ENCODE measurements at places on chromosomes 13 and 19. TPM values are rescaled to one million over a fixed set of nuclear protein-coding genes. Genes with fewer than 3 reads are reported as not detected.

The PABPC3 gene
- 0.81 TPM for total RNA-seq

The ATP8B3 gene
- total RNA-seq: 10.0 TPM

The APOC4 gene
- not detected for total RNA-seq

The NAPSA gene
- total RNA-seq: 88.8 TPM

The C19orf85 gene
- not detected for total RNA-seq

The KIR2DL1 gene
- not detected for total RNA-seq

The GARIN5A gene
- 0.88 TPM for total RNA-seq

The KDELR1 gene
- total RNA-seq: 88.1 TPM

The ARHGAP33 gene
- 39.3 TPM for total RNA-seq

DNA sequence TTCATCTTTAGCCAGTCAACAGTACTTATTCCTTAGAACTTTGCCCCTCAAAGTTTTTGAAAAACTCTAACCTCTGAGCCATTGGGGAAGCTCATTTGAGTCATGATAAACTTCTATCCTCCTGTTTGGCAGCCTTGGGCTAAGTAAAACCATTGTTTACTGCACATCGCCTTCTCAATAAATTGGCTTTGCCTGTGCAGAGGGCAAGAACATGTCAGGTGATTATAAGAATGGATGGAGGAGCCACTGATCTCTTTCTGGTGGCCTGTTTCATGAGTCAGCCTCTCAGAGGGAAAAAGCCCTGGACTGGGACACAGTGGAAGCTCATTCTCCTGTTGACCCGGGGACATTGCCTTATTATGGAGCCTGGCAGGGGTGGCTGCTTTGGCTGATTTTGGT is 19.4 kb upstream of the PSG4 start:
- DNase-seq: no peak

GRCh38 chr19:35264268-35265125 is 4.3 kb upstream of the USF2 start:
- no peak for DNase-seq

- DNase-seq: no peak
Observed at GRCh38 chr13:102947745-102948405, 102.0 kb downstream of the ERCC5 start.

DNA sequence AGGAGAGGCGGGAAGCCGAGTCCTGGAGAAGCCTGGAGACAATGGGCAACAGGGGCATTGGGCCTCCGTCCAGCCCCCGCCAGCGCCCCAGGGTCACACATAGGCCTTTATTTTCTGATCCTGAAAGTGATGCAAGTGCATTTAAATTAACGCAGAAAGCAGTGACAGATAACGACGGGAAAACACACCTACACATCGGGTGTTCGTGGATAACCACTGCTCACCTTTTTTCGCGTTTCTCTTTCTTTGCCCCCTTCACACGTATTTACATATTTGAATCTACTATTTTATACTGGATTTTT is 30.4 kb upstream of the GRTP1 start:
- no peak for DNase-seq

GRCh38 chr19:44529536-44529935 is at the start of gene CEACAM20:
CEACAM20 (minus strand) TSS chr19:44529675; CDS start chr19:44529509, 166 bp downstream.
- no peak for DNase-seq

- no peak for DNase-seq
Observed at GRCh38 chr19:1445932-1446712, 3.8 kb upstream of the APC2 start.

DNA sequence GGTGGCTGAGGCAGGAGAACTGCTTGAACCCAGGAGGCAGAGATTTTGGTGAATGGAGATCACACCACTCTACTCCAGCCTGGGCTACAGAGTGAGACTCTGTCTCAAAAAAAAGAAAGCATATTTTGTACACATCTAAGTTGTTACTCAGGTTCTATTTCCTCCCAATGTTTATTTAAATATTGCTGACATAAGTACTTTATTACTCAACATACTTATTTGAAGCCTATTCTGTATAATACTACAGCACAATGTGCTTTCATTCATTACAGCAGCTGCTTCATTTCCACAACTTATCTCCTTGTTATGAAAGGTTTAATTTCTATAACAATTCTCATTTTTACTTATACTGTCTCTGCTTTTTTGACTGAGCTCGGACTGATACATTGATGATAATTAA is 495.7 kb downstream of the SLITRK1 start:
- no peak for DNase-seq

DNA sequence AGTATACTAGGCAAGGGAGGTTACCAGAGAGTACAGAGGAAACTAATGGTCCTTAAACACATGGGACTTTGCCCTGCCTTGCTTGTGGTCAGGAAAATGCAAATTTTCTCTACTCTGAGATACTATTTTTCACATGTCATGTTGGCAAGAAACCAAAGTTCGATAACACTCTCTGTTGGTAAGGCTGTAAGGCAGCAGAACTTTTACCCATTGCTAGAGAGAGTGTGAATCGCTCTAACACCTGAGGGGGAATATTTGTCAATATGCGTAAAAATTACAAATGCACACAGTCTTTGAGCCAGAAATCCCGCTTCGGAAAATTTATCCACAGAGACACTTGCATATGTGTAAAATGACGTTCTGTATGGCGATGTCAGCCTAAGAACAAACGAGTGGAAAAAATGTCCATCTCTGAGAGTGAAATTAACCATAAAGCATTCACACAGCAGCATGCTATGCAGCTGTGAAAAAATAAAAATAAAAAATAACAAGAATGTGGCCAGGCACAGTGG is 9.5 kb upstream of the RFX1 start:
- DNase-seq: no peak

DNA sequence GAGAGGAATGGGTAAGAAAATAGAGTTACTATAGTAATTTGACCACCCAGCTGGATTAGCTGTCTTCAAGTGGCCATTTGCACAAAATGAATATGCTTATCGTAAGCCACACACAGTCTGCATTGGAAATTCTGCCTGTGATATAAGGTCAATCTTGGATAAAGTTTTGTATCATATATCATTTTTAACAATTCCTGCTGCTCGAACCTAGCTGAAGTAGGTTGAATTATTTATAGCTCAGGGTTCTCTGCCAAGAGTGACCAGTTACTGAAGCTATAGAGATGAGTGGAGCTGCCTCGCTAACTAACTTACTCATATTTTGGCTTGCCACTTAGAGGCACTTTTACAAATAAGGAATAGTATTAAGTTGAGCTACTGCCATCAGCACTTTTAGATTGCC is 220.9 kb downstream of the RGCC start:
- DNase-seq: no peak

DNA sequence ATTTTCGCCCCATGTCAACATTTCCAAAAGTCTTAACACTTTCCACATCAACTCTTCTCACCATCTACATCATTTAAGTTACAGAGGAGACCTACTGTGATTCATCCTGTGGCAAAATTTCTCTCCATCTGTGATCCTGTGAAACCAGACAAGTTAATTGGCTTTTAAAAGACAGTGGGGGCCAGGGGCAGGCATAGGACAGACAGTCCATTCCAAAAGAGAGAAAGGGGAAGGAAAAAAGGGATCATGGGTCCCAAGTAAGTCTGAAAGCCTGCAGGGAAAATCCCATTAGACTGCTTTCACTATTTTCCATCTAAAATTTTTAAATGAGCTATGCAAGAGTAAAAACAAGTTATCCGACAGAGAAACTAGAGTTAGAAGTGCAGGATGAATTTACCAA is 121.0 kb downstream of the MRPL57 start:
- DNase-seq: no peak

DNA sequence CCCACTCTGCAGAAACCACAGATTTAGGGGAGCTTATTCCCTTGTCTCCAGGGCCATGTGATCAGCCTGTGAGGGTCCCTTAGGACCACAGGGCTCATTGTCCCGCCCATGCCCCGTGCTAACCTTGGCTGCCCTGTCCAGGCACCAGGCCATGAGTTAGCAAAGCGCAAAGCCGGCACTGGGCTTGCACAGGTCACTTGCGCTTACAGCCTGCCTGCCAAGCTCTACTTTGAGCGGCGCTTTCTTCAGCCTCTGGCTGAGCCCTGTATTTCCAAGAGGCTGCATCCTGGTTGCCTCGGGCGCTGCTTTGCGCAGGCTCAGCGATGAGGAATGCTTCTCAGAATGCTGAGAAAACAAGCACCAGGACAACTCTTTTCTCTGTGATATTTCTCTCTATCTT is 188.0 kb downstream of the TDRD3 start:
- DNase-seq: no peak

GRCh38 chr13:22128441-22129408 is 457.9 kb downstream of the FGF9 start:
- DNase-seq: no peak

- no peak for DNase-seq
Observed at GRCh38 chr19:39939556-39939955, 5.1 kb upstream of the FCGBP start.

DNA sequence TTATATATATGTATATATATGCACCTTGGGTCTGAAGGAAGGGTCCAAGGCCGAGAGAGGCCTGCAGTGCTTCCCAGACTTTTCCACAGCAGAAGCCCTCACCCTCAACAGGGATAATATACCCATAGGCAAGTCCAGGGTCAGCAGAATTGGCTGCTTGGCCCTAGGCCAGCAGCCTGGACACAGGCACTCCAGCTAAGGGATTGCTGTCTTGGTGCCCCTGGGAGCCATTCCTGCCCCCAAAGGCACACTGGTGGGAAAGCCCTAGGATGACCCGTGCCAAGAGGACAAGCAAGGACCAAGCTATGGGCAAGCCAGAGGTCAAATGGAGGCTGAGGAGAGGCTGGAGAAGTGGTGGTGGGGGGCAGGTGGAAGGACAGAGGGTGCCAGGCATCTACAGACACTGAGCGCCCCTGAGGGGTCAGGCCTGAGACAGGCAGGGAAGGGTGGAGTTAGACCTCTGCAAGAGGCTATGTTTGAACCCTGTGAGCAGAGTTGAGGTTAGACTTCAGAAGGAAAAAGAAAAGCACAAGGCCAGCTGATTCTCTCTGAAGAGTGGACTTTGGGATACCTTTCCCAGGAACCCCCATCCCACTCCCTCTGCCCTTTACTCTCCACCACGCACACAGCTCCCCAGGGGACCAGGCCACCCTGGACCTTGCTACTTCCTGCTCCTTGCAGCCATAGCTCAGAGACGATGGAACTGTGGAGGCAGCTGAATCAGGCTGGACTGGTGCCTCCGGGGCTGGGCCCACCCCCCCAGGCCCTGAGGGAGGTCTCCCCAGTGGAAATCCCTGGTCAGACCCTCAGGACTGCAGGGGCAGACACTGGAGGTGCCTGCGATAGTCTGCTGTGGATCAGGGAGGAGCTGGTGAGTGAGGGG is at the start of gene ERICH4:
Gene ERICH4, plus strand, starts transcription at position 684 of the 883 bp plus-strand sequence. Its CDS starts 14 bp downstream, at position 698.
- no peak for DNase-seq

DNA sequence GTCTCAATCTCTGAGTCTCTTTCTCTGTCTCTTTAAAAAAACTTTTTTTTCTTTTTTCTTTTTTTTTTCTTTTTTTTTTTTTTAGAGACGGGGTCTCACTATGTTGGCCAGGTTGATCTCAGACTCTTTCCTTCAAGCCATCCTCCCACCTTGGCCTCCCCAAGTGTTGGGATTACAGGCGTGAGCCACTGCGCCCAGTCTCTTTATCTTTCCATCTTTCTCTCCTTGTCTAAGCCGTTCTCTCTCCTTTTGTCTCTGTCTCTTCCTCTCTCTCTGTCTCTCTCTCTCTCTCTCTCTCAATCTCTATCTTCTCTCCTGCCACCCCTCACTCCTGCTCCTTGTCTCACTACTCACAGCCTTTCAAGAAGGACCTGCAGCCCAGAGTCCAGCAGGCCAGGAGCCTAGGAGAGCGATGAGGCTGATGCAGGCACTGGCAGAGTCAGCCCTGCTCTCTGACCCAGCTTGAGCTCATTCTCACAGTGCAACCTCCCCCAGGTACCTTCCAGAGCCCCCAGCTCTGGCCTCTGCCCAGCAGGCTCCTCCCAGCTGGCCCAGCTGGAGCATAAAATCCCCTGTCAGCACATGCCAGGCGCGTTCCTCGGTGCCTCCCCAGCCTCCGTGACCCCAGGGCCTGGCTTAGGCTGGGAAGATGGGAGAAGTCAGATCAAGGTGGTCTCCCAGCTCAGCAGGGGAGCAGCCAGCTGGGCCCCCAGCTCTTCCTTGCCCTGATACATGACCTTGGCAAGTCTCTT is at the start of gene NPHS1:
Gene NPHS1, minus strand, starts transcription at position 476 of the 752 bp plus-strand sequence. CDS start 667 bp downstream, outside the sequence.
- DNase-seq: no peak

DNA sequence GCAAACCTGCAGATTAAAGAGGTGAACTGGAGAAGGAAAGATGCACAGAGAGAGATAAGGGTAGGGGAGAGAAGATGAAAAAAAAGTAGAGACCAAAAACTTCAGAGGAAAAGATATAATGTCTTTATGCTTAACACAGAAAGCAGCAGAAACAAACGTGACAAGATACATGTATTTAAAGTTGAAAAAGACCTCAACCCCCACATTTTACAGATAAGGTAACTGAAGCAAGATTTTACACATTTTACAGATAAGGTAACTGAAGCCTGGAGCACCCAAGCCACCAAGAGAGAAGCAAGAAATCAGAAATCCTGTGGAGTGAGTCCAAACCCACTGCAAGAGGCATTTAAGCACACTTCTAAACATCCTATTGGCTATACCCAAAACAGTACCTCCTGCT is 185.3 kb downstream of the TBC1D4 start:
- DNase-seq: no peak

DNA sequence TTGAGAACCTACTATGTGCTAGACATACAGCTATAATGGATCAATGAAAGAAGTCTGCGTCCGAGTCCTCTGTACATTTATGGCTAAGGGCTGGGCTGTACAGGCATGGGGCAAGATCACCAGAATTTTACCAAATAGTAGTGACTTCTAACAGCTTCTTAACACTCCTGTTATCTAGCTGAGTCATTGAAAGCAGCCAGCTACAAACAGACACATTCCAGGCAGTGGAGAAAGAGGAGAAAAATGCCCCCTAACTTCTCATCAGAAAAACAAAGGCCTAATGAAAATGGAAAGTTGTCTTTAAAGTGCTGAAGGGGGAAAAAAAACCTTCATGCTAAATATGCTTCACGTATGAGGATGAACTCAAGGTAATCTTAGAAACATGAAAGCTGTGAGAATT is 14.3 kb upstream of the ZNF667 start:
- DNase-seq: no peak

- DNase-seq: no peak
Observed at GRCh38 chr19:18110609-18111232, 13.1 kb downstream of the MAST3 start.

DNA sequence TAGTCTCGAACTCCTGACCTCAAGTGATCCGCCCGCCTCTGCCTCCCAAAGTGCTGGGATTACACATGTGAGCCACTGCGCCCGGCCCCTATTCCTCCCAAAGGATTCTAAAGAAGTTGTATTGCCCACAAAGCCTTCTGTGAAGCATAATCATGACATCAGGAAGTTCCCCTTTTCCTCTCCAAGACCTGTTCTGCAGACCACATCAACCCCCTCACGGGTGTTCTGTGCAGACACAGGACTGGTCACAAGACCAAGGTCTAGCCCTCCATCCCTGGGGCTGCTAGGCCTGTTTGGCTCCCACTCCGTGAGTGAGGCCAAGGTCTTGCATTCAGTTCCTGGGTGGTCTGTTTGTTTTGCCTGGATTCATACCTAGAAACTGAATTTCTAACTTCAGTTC is 178.1 kb downstream of the FLT1 start:
- DNase-seq: no peak

Measured in activated CD4-positive, alpha-beta memory T cell treated with anti-CD3 and anti-CD28 coated beads for 36 hours (primary cell).